HCT116 (cell line): ENCODE measurements at places on chromosomes 4 and X. TPM values are rescaled to one million over a fixed set of nuclear protein-coding genes. Genes with fewer than 3 reads are reported as not detected.

Gene MAGEC1
- not detected for total RNA-seq

DNA sequence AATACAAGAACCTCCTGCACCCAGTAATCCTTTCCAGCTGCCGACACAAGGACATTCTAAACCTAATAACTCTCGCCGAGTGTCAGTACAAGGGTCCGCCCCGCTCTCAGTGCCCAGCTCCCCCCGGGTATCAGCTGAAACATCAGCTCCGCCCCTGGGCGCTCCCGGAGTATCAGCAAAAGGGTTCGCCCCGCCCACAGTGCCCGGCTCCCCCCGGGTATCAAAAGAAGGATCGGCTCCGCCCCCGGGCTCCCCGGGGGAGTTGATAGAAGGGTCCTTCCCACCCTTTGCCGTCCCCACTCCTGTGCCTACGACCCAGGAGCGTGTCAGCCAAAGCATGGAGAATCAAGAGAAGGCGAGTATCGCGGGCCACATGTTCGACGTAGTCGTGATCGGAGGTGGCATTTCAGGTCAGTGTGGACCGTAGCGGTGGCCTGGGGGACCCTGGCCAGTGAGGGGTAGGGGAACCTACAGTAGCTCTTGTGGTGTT lies at the start of gene MAOA:
Gene MAOA, plus strand, starts transcription at position 295 of the 490 bp plus-strand sequence. Its CDS starts 43 bp downstream, at position 338.
- DNase-seq, result no peak
- peaks cover 3% of the 10 kb centered on the region; the same call in 1 of the 2 replicates for H3K4me1 ChIP-seq
- H3K27ac ChIP-seq, result no peak within 1 kb of the TSS; the same call in 1 of the 2 replicates
- H3K36me3 ChIP-seq, result no peaks in the 10 kb centered on the region

GRCh38 chr4:39427520-39428114 lies 20.9 kb downstream of the KLB start:
- no peaks in the 10 kb centered on the region for H3K36me3 ChIP-seq
- H3K4me1 ChIP-seq, result no peaks in the 10 kb centered on the region
- H3K27ac ChIP-seq, result no peak overlapping the region

GRCh38 chr4:155982736-155983385 lies 29.2 kb upstream of the CTSO start:
- H3K27ac ChIP-seq, result no peak overlapping the region
- no peak for DNase-seq
- H3K27me3 ChIP-seq, result no peaks in the 10 kb centered on the region
- H3K4me3 ChIP-seq, result no peak overlapping the region
- no peaks in the 10 kb centered on the region for H3K4me1 ChIP-seq

Gene BRCC3
- 21.3 TPM for total RNA-seq

Gene CNOT6L
- 29.4 TPM for total RNA-seq

Gene F8A2
- not detected for total RNA-seq

Gene PAGE5
- total RNA-seq, result not detected

DNA sequence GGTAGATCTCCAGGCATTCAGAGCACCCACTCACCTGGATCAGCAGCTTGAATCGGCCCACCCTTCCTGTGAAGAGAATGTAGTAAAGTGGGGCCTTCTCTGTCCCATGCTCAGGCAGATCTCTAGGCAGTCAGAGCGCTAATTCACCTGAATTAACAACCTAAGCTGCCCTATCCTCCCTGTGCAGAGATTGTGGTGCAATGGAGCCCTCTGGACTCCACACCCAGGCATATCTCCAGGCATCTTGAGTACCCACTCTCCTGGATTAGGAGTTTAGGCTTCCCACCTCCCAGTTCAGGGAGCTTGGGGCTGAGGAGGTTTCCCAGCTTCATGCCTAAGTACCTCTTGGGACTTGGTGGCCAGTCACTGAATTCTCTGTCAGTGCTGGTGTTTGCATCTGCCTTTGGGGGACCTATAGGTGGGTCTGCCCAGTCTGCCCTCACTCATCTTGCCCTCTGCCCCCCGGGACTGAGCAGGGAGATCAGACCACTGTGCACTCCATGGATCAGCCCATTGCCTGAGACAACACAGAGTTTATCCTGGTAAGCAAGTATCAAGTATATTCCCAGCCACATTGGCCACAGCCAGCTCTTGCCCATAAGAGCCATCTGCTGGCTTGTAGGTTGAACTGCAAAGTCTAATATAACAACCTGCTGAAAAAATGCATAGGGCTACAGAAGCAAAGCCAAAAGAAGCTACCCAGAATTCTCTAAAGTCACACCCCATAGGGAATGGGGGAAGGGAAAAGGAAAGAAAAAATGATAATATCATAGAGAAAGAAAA lies 372.9 kb downstream of the KLHL13 start:
- no peak for DNase-seq
- H3K36me3 ChIP-seq, result no peaks in the 10 kb centered on the region
- H3K4me1 ChIP-seq, result no peaks in the 10 kb centered on the region
- no peak overlapping the region for H3K4me3 ChIP-seq
- H3K27me3 ChIP-seq, result no peaks in the 10 kb centered on the region

GRCh38 chr4:172992648-172993378 lies 175.8 kb upstream of the GALNT7 start:
- no peaks in the 10 kb centered on the region for H3K4me1 ChIP-seq
- no peaks in the 10 kb centered on the region for H3K36me3 ChIP-seq
- DNase-seq, result no peak
- no peak overlapping the region for H3K4me3 ChIP-seq
- no peak overlapping the region for H3K27ac ChIP-seq
- no peaks in the 10 kb centered on the region for H3K27me3 ChIP-seq

DNA sequence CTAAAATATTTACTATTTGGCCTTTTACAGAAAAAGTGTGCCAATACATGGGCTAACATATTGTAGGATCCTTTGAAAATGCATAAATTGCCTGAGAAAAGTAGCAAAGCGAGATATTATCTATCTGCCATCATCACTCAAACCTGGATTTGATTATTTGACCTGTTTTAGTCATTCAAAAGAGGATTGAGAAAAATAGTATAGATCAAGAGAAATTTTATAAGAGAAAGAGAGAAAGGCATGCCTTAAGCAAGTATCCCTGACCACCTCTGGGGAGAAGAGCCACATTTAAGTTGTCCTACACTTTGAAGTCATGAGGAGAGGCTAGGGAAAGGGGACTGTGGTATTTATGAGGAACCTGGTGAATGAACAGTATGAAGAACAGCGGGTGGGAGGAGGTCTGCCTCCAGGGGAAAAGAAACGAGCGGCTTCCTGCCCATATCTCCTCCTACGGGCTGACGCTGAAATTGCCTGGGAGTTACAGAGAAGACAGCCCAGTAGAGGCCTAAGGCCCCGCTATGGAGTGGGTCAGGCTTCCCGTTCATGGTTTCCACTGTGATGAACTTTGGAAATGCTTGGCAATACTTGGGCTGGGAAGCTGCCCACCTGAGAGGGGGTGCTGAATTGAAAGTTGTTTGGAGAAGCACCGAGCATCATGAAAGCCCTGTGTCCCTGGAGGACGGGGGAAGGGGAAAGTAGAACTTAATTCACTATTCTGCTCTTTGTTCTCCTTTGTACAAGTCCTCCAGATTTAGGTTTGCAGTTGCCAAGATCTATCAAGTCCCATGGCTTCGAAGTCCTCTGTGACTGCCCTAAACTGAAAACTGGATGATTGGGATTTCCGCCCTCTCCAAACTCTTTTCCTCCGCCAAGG lies 106.9 kb upstream of the ACSL4 start:
- no peaks in the 10 kb centered on the region for H3K36me3 ChIP-seq
- no peak overlapping the region for H3K27ac ChIP-seq

DNA sequence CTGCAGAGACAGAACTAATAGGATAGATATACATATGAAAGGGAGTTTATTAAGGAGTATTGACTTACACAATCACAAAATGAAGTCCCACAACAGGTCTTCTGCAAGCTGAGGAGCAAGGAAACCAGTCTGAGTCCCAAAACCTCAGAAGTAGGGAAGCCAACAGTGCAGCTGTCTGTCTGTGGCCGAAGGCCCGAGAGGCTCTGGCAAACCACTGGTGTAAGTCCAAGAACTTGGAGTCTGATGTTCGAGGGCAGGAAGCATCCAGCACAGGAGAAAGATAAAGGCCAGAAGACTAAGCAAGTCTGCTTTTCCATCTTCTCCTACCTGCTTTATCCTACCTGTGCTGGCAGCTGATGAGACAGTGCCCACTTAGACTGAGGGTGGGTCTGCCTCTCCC lies 89.6 kb downstream of the MXRA5 start:
- no peaks in the 10 kb centered on the region for H3K27me3 ChIP-seq
- no peaks in the 10 kb centered on the region for H3K4me1 ChIP-seq
- H3K4me3 ChIP-seq, result no peak overlapping the region
- H3K36me3 ChIP-seq, result no peaks in the 10 kb centered on the region

DNA sequence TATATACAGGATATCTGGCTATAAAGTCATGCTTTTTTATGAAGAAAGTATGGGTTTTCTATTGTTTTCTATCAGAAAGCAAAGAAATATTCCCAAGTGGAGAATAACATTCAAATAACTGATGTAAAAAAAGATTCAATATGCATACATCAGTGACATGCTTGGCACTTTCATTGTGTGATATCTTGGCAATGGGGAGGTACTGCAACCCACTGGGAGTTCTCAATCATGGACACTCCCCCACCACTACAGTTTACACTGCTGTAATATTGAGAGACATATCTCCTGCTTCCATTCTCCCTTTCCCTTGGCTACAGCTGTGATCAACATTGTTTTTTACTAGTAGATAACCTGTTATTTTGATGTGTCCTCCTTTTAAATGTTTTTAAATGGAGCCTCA lies 257.8 kb downstream of the CAMK2D start:
- H3K4me1 ChIP-seq, result no peaks in the 10 kb centered on the region
- H3K36me3 ChIP-seq, result no peaks in the 10 kb centered on the region
- H3K27me3 ChIP-seq, result no peaks in the 10 kb centered on the region
- DNase-seq, result no peak
- no peak overlapping the region for H3K27ac ChIP-seq

GRCh38 chr4:32775049-32775448 lies 2054.9 kb downstream of the PCDH7 start:
- DNase-seq, result peak; percentile 69
- no peaks in the 10 kb centered on the region for H3K27me3 ChIP-seq
- H3K4me3 ChIP-seq, result no peak overlapping the region
- H3K4me1 ChIP-seq, result peaks cover 4% of the 10 kb centered on the region; the same call in 1 of the 2 replicates
- H3K36me3 ChIP-seq, result no peaks in the 10 kb centered on the region
- no peak overlapping the region for H3K27ac ChIP-seq

- H3K36me3 ChIP-seq, result no peaks in the 10 kb centered on the region
- no peak overlapping the region for H3K27ac ChIP-seq
- DNase-seq, result no peak
- no peak overlapping the region for H3K4me3 ChIP-seq
Measured at GRCh38 chr4:96317891-96318290, 478.0 kb downstream of the PDHA2 start.

Gene SMARCA1
- total RNA-seq, result 38.8 TPM

DNA sequence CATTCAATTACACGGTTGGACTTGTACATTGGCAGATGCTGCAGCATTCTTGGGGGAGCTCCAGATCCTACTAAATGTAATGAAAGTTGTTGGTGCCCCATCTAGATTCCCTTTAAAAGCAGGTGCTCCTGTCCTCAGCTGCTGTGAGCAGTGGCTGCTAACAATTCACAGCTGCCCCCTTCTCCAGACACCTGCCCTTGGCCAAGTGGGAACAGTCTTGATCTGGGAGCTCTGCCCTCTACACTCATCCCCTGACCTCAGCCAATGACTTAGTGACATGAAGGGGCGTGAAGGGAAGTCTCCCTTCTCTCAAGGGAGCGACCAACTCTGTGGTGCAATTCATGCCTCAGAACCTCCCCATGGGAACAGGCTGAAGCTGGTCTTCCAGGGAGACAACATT lies 125.7 kb downstream of the EIF4E start:
- H3K36me3 ChIP-seq, result no peaks in the 10 kb centered on the region
- no peaks in the 10 kb centered on the region for H3K27me3 ChIP-seq
- DNase-seq, result no peak
- no peak overlapping the region for H3K27ac ChIP-seq
- no peak overlapping the region for H3K4me3 ChIP-seq

DNA sequence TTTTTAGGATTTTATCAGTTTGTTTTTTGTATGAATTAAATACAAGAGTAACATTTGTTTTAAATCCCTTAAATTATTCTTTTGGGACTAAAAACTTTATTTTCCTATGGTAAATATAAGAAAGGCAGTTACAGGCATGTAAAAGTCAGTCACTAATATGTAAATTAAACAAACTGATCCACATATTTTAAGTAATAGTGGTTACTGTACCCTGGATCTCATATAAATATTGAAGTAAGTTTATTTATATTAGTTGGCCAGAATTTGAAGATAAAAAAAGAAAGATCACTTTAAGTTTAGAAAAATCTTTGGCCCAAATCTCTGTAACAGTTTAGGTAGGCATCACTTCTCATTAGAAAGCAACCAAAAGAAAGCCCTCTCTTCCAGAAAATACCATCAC lies 45.8 kb downstream of the LDB2 start:
- DNase-seq, result no peak
- no peak overlapping the region for H3K27ac ChIP-seq
- no peaks in the 10 kb centered on the region for H3K36me3 ChIP-seq

DNA sequence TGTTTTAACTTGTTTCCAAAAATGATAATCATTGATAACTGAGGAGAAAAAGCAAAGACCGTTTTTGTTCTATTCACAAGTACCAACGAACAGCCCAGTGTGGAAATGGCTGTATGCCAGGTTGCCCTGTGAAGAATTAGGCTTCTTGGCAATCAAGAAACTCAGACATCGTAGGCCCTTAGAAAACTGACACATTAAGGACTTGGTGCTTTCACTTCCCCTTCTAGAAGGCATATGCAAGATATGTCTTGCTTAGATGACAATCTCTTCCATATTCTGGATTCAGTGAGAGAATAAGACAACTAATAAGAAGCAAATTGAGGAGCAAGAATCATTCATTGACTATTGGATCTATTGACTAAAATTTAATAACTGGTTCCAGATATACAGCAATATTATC lies 56.6 kb downstream of the ANAPC10 start:
- DNase-seq, result no peak
- H3K4me3 ChIP-seq, result no peak overlapping the region
- H3K27me3 ChIP-seq, result no peaks in the 10 kb centered on the region
- no peaks in the 10 kb centered on the region for H3K4me1 ChIP-seq
- no peak overlapping the region for H3K27ac ChIP-seq

DNA sequence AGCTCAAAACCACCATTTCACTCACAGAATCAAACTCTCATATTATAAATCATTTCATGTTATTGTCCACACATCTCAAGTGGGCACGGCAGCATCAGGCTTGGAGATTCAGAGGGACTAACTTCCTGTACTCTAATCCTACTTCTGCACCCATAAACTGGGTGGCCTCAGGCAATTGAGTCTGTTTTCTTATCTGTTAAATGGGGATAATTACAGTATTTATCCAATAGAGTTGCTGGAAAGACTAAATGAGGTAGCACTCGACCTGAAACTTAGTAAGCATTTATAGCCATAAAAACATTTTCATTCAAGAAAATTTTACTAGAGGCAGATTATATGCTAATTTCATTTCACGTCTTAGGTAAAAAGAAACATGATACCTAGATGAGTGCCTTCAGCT lies 13.0 kb downstream of the TBC1D1 start:
- no peak for DNase-seq
- peaks cover 6% of the 10 kb centered on the region; the same call in 1 of the 2 replicates for H3K4me1 ChIP-seq
- no peak overlapping the region for H3K27ac ChIP-seq
- H3K4me3 ChIP-seq, result no peak overlapping the region
- H3K36me3 ChIP-seq, result no peaks in the 10 kb centered on the region

- H3K36me3 ChIP-seq, result no peaks in the 10 kb centered on the region
- H3K27me3 ChIP-seq, result peaks cover 8% of the 10 kb centered on the region; the same call in 1 of the 2 replicates
- peaks cover 15% of the 10 kb centered on the region for H3K4me1 ChIP-seq
- H3K27ac ChIP-seq, result no peak overlapping the region
- DNase-seq, result no peak
Measured at GRCh38 chr4:1521821-1522361, 115.6 kb upstream of the NKX1-1 start.
